Colonic mucosa (tissue), 4 donors: ENCODE measurements at places on chromosomes 5 and 9. TPM values are rescaled to one million over a fixed set of nuclear protein-coding genes. Genes with fewer than 3 reads are reported as not detected.

The SMIM32 gene
- 20.2 TPM for total RNA-seq

The C6 gene
- 1.4 TPM for total RNA-seq

The KIF20A gene
- 35.7 TPM for total RNA-seq

The HAVCR2 gene
- 1.3 TPM for total RNA-seq

The SLC31A2 gene
- total RNA-seq, result 14.4 TPM

The GTF3C4 gene
- 12.4 TPM for total RNA-seq

The DTWD2 gene
- 7.5 TPM for total RNA-seq

The FCN2 gene
- total RNA-seq, result not detected

The CDH18 gene
- total RNA-seq, result not detected

The PCDHA1 gene
- not detected for total RNA-seq

The TAF1L gene
- not detected for total RNA-seq

The TICAM2 gene
- 1.2 TPM for total RNA-seq

The FBP2 gene
- total RNA-seq, result not detected

- no peak for DNase-seq
Observed at GRCh38 chr5:67639976-67640375, 443.4 kb upstream of the CD180 start.

DNA sequence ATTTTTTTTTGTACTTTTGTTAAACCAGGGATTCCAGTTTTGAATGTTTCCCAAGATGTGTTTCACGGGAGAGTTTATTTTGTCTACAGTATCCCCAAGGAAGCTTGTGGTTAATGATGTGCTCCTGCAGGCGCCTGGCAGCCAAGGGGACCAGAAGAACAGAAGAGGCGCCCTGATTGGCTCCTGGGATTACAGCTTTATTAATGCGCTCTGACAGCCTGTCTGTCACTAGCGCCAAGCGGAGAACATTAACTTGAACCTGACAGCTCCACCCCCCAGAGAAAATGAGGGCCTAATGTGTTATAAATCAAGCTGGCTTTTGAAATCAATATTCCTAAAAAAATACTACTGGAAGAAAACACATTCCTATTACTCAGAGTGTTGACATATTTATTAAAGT is 5.0 kb upstream of the FBXL7 start:
- DNase-seq, result no peak

GRCh38 chr5:145778144-145778900 is 56.8 kb downstream of the PRELID2 start:
- no peak for DNase-seq

DNA sequence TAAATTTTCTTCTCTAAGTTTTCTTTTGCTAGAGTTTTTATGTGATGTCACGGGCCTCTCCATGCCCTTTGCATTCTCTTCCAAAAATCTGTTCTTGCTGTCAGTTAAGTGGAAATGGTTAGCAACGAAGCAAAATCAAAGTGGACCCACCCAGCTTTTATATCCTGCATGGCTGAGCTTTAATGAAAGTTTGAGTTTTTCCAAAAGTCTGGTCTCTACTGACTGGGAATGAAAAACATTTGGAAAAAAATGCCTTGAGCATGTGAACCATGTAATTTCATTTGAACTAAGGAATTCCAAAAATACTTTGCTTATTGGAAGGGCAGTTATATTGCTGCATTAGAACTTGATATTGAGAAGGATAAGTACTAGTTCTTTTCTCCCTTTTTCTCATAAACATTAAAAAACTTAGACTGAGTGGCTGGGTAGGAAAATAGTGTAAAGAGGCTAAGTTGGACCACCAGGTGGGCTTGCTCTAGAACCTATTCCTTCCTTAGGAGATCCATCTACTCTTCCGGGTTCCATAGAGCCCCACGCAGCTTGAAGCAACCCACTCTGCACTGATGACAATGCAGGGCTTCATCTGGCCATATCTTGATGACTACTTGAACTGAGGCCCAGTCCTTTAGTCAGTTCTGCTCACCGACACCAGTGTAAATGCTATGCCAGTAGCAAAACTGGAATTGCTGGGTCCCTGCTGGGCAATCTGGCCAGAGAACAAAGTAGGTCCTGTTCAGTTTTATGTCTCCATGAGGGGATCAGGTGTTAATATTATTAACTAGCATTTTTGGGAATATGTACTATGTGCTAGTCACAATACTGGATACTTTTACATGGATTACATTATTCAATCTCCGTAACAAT is 17.4 kb upstream of the RIC1 start:
- DNase-seq, result no peak

DNA sequence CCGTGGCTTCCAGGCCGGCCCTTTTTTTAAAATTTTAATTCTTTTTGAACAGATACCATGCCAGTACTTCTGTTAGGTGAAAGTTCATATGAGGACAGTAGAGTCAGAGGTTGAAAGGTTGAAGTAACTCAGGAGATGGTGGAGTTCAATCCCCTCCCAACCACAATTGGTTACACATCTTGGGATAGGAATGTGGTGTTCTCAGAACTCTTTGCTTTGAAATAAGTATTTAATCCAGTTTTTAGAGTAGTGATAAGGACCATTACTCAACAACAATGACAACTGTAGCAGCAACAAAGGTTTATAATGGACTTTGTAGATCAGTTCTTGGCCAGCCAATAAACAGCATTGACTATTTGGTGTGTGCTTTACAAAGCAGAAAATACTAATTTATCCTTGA is 116.0 kb downstream of the ARHGAP26 start:
- DNase-seq, result no peak

GRCh38 chr5:97242341-97242740 is 59.3 kb upstream of the RIOK2 start:
- DNase-seq, result no peak

DNA sequence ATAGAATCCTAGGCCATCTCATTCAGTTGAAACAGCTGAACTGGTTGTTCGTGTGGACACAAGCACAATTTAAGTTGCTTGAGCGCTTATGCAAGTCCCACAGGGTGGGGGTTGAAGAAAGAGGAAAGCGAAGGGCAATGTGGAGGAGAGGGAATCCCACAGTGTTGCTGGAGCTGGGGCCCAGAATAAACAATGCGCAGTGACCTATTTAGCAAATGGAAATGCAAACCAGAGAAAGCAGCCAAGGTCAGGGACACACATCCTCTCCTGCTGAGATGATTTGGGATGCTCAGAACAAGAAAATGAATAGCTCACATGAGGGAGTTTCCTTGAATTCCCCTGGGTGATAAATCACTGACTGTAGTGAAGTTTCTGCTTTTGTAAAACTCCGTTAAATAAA is 838.3 kb downstream of the TLE4 start:
- DNase-seq, result no peak

DNA sequence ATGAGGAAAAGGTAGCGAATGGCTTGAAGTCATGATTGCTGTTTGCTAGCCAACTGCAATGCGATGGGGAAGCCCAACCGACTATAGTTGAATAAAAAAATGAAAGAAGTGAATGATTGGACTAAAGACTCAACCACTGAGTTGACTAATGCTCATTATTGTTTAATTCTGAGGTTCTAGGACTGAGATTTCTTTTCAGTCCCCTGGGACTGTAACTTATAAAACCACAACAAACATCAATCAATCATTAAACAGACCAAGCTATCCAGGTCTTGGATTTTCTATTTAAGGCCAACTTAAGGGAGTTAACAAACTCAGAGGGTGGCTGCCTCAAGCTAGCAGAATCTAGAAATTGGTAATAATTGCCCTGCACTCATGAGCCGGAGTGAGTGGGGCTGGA is 154.2 kb downstream of the DOCK2 start:
- DNase-seq, result no peak

DNA sequence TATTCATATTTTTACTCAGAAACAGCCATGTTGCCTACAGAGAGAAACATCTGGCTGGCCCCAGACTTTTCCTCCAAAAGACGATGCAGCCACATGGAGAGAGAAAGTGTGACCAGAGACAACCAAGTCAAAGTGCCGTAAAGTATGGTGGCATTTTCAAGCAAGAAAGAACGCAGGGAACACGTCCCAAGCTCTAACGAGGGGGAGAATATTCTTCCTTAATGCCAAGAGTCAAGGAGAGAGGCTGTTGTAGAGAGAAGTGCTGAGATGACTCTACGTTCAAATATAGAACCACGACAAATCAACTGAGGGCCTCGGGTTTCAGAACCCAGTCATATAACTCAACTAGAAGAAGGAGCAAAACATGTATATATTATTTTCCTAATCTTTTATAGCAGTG is 55.9 kb downstream of the FNBP1 start:
- DNase-seq, result no peak

GRCh38 chr9:92634712-92635605 is 35.0 kb downstream of the IPPK start:
- DNase-seq, result peak; percentile 75

DNA sequence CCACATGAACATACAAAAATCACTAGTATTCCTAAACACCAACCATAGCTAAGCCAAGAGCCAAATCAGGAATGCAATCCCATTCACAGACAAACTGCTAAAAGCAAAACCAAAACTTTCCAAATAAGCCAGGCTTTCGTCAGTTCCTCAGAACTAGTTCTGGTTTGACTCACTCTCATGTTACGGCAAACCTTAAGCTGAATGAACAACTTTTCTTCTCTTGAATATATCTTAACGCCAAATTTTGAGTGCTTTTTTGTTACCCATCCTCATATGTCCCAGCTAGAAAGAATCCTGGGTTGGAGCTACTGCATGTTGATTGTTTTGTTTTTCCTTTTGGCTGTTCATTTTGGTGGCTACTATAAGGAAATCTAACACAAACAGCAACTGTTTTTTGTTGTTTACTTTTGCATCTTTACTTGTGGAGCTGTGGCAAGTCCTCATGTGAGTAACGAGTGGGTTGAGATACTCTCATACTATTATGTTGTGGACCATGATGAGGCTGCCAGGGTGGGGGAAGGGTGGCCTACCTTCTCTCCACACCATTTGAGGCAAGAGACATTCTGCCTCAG is at the start of gene PDCD1LG2:
TSS of gene PDCD1LG2 (plus strand) at position 172 of the 572 bp plus-strand sequence. CDS start 12,016 bp downstream, outside the sequence.
- DNase-seq, result no peak
